ENCODE measurements at places on chromosomes 12 and 14.

GRCh38 chr14:56357428-56357827, 222.2 kb upstream of the TMEM260 start:
- no peak for DNase-seq

- no peak for DNase-seq
These were observed 305.0 kb upstream of the DIO3 start for GRCh38 chr14:101256266-101256665.

GRCh38 chr14:85056267-85056666, 473.7 kb upstream of the FLRT2 start:
- no peak for DNase-seq

DNA sequence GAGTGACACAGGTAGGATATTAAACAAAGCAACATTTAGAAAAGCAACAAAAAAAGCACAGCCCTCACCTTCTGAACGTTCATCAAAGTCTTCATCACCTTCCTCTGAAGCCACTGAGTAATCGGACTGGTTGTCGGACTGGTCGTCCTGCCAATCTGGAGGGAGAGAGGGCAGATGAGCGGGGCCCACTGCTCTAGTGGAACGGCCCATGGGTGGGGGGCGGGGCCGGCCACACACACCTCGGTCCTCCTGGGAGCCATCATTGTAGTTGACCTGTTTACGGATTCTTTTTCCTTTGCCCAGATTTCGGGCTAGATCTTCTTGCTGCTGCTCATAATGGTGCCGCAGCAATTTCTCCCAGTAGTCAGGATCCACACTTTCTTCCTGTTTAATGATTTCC, 14.9 kb upstream of the NOP2 start:
- no peak for DNase-seq

- DNase-seq = no peak
These were observed 10.0 kb downstream of the SLC39A9 start for GRCh38 chr14:69408331-69408960.

DNA sequence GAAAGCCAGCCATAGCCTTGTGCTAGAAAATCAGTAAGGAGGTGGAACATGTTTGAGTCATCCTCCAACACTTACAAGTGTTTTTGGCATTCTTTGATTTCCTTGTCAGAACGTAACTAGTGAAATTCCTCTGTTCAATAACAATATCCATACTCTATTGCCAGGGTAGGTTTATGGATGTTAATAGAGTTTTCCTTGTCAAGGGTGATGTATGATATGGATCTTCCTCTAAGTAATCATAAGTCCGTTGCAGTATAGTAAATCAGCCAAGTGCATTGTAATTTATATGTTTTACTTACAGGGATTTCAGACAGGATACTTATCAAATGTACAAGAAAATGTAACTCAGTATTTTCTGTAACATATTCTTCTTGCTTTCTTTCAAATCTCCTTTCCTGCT, 19.4 kb downstream of the NAV3 start:
- DNase-seq = no peak

DNA sequence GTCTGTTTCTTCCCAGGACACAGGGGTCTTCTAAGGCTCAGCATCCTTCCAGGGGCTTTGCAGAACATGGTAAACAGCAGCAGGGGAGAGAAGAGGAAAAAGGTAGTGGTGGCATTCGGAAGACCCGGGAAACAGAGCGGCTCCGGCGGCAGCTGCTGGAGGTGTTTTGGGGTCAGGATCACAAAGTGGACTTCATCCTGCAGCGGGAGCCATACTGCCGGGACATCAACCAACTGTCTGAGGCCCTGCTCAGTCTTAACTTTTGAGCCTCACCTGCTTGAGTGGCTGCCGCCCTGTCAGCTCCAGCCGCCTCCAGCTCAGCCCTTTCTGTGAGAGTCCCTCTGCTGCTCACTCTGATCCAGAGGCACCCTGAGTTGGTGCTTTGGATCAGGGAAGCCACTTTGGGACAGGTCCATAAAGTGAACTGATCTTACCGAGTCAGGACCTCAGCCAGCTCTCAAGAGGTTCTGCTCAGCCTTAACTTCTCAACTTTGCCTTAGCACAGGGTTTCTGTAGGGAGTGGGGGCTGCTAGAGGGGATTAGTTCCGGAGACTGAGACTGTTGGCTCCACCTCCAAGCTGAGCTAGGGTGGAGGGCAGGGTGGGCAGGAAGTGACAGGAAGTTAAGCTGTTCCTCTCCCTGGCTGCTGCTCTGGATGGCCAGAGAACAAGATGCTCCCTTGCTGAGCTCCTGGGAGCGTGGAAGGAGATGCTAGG, 5.4 kb downstream of the SDR39U1 start:
- no peak for DNase-seq

DNA sequence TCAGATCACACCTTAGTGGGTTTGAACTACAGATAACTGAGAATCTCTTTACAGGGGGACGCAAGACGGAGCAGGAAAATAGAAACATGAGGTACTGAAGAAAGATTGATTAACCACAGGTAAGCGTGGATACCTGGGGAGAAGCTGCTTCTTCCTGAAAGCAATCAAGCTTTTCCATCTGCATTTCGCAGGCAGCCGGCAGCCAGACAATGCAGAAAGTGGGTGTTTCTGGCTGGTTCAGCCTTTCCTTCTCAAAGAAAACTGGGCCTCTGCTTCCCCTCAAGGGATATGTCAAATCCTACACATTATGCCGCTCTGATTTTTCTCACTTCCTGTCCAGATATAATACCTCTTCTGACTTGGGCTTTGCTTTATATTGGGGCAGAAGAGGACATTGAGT, 39.1 kb upstream of the PPFIA2 start:
- no peak for DNase-seq

- no peak for DNase-seq
These were observed 109.9 kb downstream of the DAD1 start for GRCh38 chr14:22479132-22479531.

GRCh38 chr12:117002051-117002817, 91.5 kb downstream of the FBXW8 start:
- no peak for DNase-seq

GRCh38 chr12:42857106-42857505, 267.6 kb upstream of the PRICKLE1 start:
- no peak for DNase-seq

GRCh38 chr14:30185832-30186231, 258.2 kb upstream of the PRKD1 start:
- DNase-seq = no peak

GRCh38 chr14:24130717-24131548, 474 bp downstream of the FITM1 start:
- DNase-seq = no peak

GRCh38 chr12:15721316-15722115, 67.7 kb downstream of the EPS8 start:
- no peak for DNase-seq

DNA sequence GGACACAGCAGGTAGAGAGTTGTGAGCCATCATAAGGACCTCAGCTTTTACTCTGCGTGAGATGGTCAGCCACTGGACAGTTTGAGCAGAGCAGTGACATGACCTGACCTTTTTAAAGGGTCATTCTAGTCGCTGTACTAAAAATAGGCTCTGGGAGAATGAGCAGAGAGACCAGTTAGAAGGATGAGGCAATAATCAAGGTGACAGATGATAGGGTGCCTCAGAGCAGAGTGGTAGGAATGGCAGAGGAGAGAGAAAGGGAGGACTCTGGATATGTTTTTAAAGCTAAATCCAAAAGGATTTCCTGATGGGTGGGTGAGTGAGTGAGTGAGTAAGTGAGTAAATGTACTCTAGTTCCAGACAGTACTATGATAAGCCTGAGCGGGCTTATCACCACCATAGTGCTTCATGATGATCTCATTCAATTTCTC, 83.6 kb upstream of the ARHGAP5 start:
- DNase-seq = no peak

DNA sequence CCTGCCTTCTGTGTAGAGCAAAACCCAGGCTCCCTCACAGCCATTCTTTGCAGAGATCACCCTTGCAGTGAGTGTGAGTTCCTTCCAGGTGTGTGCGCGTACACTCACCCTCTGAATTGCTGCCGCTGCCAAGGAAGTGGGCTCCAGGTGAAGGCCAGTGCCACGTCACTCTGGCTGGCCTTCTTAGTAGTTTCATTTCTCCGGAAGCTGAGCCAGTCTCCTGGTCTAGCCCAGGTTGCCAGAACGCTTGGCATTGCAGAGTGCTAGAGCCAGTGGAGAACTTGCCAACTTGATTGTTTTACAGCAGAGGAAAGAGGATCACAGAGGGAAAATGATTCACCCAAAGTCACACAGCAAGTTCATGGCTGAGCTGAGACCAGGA, 11.0 kb downstream of the CBLN3 start:
- DNase-seq = no peak

DNA sequence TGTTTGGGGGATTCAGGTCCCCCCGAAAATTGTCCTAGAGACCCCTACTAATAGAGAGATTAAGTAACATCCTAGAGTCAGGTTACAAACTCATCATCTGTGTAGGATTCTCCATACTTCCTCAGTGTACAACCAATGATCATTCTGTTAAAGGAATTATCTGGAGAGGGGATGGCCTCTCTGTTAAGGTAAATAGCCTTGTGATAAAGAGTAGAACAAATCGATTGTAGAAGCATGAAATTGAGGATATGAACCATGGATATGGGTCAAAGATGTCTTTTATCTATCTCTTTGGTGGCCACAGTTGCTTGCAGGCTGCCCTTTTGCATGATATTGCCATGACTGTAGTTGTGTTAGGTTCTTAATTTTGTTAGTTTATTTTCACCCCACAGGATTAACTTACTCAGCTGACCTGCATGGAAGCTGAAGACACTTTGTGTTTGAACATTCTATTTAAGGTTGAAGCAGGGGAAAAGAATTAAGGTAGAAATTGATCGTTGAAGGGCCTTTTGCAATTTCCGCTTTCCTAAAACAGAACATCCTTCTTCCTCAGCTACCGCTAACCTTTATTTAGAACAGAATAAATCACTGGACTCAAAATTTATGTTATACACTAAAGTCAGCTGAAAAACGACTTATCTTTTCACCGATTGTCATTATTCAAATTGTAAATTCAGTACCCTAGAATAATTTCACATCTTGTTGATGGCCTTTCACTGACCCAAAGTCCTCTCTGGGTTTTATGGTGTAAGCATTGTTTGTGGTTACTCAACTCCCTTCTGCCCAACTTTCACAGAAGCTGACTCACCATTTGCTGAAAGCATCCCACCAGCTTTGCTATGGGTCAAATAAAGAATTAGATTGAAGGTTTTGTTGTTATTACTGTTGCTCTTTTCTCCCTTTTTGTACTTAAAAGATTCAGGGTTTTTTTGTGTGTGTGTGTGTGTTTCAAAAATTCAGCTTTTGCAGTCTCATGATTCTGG, 52.3 kb downstream of the IRAK3 start:
- no peak for DNase-seq

- no peak for DNase-seq
These were observed 28.2 kb downstream of the PALS1 start for GRCh38 chr14:67269298-67270060.

GRCh38 chr12:67572492-67572891, 76.1 kb upstream of the DYRK2 start:
- DNase-seq = no peak

All from Panc1 (cell line).